Kidney capillary endothelial cell (primary cell): ENCODE measurements at places on chromosomes 3 and 15.

- DNase-seq, result no peak
These were observed 181.4 kb upstream of the BCL6 start for GRCh38 chr3:187926620-187927019.

- no peak for DNase-seq
These were observed at the start of gene VGLL3 for GRCh38 chr3:86990734-86991481. VGLL3 (minus strand) TSS chr3:86991149; CDS start chr3:86990743, 406 bp downstream.

GRCh38 chr15:91186904-91187656 is 87.0 kb downstream of the SV2B start:
- DNase-seq, result peak; percentile 0

- no peak for DNase-seq
These were observed 30.5 kb upstream of the ZFAND6 start for GRCh38 chr15:80028937-80029336.

- DNase-seq, result no peak
These were observed 164.8 kb upstream of the CBLB start for GRCh38 chr3:106033654-106034053.

GRCh38 chr15:80698676-80699075 is 3.6 kb downstream of the ABHD17C start:
- DNase-seq, result no peak

DNA sequence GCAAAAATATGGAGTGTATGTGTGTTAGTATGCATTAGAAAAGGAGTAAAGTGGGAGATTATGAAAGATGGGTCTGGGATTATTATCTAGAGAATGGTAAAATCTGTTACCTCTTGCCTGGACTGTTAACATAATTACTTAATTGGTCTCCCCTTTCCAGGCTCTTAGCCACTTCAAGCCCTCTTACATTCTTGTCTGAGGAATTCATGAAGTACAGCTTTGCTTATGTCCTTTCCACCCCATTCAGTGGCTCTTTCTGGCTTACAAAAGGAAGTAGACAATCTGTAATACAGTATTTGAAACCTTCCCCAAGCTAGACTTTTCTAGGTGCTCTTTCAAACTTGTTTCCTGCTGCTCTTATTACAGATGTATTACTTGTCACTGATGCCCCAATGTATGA is 129.8 kb downstream of the MBNL1 start:
- DNase-seq, result no peak

DNA sequence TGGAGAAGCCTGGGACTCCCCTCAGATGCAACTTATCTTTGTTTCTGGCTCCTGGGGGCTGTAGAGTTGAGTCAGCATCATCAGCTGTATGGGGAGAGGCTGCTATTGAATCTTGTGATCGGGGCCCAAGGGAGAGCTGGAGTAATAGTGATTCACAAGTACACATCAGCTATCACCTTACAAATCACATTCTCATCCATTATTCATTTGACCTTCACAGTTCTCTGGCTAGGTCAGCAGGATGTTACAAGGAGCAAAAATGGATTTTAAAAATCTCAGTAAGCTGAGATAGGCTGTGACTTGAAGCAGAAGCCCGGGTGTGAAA is 175.0 kb downstream of the OPA1 start:
- DNase-seq, result no peak

- DNase-seq, result no peak
These were observed 6.3 kb downstream of the FBXL22 start for GRCh38 chr15:63603516-63603915.

DNA sequence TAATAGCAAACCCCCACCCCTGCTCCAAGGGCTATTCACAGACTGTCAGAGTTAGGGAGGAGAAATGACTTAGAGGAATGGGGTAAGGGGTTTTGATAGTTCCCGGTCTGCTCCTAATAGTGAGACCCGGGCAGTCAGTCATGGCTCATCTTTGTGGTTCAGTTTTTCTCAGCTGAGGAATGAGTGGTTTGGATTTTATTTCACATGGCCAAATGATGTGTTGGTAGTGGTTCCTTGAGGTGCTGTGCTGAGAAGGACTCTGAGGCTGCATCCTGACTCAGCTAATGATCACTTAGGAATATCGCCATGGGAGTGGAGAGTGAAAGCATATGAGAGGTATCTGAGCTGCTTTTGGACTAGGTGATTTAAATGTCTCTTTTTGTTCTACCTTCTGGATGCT is 80.2 kb downstream of the LPP start:
- no peak for DNase-seq

DNA sequence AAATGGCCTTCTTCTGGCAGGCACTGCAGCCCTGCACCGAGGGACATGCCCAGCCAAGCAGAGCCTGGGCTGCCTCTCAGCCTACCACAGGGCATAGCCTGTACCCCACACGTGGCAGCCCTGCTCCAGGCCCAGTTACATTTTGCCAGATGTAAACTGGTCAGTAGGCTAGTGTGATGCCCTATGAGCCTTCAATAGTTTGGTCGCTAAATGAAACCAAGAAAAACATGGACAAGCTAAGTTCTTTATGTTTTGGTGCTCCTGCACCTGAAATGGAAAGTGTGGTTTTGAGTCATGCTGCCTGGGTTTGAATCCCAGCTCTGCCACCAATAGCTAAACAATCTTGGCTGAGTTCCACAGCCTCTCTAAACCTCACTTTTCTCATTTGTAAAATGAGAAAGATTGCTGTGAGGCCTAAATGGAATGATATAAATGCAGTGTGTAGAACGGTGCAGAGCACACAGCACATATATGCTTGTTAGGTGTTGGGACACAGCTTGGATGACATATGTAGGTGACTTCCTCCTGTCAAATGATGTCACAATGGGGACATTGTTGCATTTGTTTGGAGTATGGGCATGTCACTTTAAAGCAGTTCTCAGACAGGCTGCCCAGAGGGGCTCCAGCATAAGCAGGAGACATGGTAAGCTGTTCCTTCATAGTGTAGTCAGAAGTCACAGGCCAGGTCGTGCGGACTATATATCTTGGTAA is 57.4 kb downstream of the ZBTB38 start:
- no peak for DNase-seq

DNA sequence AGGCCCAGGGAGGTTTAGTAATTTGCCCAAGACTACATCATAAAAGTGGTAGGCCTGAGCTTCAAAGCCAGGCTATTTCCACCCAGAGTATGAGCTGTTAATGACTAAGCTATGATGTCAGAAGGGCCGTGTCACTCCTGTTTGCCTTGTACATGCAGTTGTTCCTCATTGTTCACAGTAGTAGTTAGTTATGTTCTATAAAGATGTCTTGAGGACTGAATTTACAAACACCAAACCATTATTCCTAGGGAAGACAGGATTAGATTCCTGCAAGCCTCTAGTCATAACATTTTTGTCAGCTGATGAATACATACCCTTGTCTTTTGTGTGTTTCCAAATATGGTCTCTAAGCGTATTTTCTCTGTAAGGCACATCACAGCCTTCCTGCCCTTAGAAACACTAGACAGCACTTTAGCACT is 20.9 kb upstream of the LARS2 start:
- no peak for DNase-seq

DNA sequence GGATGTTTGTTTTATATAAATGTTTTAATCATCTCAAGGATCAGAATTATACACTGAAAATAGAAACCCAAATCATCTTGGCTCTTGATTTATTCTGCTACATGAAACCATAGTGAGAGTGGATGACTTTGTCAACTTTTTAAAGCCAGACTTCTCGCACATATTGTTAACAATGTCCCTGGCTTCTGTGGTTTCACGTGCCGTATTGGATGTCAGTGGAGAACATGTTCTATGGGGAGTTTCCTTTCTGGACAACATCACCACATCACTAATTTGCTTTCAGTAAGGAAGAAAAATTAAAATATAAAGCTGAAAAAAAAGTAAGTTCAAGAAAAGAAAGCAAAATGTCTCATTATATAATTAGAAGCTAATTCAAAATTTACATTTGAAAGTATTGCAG is 297.1 kb upstream of the MME start:
- no peak for DNase-seq

DNA sequence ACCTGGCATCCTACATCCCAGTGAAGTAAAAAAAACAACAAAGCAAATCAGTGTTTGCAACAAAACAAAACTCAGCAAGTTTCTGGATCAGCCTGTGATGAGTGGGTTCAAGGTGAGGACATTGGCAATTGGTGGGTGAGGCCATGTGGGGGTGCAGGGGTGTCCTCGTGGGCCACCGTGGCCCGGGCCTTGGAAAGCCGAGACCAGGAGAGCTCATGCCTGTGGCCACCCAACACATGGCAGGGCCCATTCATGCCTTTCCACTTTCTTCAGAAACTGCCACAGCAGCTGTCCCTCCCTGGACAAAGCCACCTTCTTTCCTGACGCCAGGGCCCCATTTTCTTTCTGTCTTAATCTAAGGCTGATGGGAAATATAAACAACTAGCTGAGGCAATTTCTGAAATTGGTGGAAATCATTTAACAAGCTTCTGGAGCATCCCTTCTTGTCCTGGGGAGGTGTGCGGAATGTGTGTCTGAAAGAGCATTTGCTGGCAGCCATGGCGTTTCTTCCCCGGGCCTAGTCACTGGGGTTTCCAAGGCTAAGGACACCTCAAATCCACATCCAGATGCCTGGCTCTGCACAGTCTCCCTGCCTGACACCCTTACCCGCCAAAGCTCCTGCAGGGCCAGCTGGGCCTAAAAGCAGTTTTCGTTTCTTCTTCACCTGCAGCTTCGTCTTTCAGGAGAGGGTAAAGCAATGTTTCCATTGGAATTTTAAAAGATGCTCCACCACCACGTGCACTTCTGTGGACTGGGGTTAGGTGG is 34.1 kb upstream of the SFMBT1 start:
- DNase-seq, result no peak

- no peak for DNase-seq
These were observed 31.4 kb upstream of the MRPS22 start for GRCh38 chr3:139312416-139312815.

DNA sequence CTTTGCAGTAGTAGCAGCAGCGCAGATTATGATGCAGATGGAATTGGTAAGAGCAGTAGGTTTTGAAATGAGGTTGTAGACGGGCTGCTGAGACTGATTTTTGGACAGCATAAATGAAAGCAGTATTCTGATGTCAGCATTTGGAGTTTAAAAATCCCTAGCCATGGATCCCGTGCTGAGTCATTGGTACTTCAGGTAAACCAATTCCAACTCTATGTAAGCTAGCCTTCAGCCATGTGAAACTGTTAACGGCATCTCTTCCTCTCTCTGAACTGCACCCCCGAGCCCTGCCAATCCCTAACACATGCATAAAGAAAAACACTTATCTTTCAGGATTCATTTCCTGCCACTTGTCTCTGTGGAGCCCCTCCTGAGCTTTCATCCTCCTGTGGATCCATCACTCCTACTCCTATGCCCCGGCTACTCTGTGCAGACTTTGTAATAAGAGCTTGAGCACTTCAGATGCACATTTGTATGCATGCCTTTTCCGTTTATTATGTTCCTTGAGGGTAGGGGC is 119.0 kb downstream of the AKAP13 start:
- no peak for DNase-seq

- no peak for DNase-seq
These were observed 233.2 kb upstream of the CMC1 start for GRCh38 chr3:28008235-28008634.

DNA sequence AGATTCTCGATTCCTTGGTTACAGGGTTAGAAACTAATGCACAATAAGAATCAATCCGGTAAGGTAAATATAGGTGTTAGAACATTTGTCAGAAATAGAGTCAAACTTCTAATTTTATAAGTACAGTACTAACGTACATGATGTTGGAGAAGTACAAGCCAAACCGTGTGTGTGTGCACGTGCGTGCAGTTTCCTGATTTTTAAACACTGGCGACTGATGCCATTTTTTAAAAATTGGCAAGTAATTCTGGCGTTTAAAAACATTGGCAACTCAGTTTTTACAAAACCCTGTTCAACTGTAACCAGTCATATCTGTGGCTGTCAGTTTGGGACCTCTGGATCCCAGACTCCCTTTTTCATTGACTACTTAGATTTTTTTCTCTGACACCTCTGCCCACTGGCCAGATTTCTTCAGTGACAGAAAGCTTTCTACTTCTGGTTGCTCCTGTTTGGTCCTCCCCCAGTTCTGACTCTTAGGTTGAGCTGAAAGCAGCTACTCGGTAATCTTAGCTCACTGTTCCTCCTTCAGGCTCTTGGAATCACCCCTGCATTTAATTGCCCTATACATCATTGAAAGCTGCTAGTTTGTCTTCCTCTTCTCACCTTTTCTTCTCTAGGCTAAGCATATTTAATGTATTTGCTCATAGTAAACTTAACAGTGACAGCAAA is 843 bp downstream of the ATG7 start:
- no peak for DNase-seq

DNA sequence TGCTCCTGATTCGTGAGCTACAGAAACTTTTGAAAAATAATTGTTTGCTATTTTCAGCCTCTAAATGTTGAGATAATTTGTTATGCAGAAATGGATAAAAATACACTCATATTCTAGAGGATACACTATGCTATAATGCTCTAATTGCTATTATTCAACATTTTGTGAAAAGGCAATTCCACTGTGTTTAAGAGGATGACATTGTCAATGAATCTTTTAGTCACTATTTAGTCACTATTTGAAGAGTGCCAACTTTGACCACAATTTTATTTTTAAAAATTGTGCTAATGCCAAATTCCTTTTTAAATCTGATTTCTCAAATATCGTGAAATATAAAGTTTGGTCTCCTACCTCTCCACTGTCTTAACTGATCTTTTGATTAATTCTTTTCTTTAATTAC is 604.9 kb upstream of the KCNMB2 start:
- no peak for DNase-seq

- no peak for DNase-seq
These were observed 121.6 kb upstream of the VEPH1 start for GRCh38 chr3:157624801-157625200.

DNA sequence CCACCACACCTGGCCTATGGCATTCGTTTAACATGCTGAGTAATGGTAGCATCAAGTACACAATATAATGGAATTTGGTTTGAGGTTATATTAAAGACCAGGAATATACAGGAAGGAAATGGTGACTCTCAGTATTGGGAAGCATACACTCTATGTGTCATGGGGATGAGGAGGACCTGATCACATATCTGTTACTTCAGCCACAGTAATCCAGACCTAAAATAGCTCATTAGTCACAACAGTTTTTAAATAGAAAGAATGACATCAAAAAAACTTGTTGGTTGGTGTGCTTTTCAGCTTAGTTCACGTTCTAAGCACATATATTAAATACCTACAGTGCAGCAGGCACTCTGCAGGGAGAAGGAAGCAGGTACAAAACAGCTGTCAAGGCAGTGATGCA is 52.5 kb upstream of the ATP2C1 start:
- peak; percentile 83 for DNase-seq

DNA sequence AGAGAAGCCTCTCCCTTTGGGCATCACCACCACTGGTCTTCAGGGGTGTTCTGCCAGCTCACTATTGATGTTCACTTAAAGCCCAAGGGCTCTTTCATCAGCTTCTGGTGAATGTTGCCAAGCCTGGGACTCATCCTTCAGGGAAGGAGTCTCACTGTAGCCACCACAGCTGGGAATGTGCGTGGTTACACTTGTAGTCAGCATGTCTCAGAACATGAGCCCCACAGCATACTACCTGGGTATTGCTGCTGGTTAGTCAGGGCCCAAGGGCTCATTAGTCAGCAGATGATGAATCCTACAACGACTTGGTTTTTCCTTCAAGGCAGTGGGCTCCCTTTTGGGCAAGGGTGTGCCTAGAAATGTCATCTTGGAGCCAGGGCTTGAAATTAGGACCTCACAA is 412.9 kb downstream of the VGLL3 start:
- no peak for DNase-seq

- DNase-seq, result no peak
These were observed 75.7 kb downstream of the OCA2 start for GRCh38 chr15:28023422-28023821.

- no peak for DNase-seq
These were observed 223.0 kb downstream of the NSUN3 start for GRCh38 chr3:94285872-94286271.
